T1000 (cell line): ENCODE measurements at places on chromosomes 2 and 18.

DNA sequence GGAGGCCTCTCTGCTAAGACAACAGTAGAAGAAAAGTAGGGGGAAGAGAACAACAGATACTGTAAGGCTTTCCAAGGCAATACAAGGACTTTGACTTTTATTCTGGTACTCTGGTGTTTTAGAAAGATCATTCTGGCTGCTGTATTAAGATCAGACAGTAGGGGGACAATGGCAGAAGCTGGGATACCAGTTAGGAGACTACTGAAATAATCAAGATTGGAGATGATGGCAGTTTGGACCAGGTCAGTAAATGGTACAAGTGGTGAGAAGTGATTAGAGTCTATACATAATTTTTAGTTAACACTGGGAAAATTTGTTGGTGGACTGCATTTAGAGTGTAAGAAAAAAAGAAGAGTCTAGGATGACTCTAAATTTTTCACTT, 139.7 kb downstream of the ROCK1 start:
- no peak for DNase-seq

GRCh38 chr2:151575338-151575737, 158.9 kb downstream of the NEB start:
- no peak for DNase-seq

- DNase-seq = no peak
These were observed 49.5 kb downstream of the KCNE4 start for GRCh38 chr2:223101340-223102039.

GRCh38 chr2:201926067-201926466, 107.6 kb upstream of the FZD7 start:
- no peak for DNase-seq

GRCh38 chr2:31101701-31102100, 36.5 kb downstream of the GALNT14 start:
- DNase-seq = no peak

DNA sequence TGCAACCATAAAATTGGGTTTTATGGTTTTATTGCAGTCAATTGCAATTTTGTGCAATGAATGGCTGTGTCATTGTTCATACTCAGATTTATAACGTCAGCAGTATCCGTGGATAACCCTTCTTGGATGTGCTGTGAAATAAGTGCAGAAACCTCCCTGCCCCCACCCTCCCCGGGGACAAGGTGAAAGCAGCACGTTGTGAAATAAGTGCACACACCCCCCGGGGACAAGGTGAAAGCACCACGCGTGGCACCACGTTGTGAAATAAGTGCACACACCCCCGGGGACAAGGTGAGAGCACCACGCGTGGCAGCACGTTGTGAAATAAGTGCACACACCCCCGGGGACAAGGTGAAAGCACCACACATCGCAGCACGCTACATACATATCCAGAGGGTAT, 93.6 kb upstream of the NFATC1 start:
- DNase-seq = no peak

- DNase-seq = no peak
These were observed 40.6 kb upstream of the RIOK3 start for GRCh38 chr18:23412351-23412964.

DNA sequence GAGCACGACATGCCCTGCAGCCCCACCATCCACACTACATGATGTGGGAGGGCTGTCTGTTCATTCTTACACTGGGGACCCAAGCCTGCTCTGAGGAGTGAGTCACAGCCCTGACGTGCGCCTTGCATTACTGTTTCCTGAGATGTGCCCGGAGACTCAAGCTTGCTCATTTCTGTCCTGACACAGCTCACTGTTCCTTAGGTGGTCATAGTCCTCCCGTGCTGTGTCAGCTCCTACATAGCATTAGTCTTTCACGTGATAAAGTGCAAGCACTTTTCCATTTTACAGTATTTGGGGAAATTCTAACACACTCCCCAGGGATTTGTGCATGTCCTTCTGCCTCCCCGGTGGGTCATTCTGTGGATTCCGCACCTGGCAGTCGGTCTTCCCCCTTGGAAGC, 46.2 kb upstream of the TRIM43B start:
- peak; percentile 20 for DNase-seq

- DNase-seq = no peak
These were observed 109.0 kb upstream of the TWIST2 start for GRCh38 chr2:238738917-238739316.

DNA sequence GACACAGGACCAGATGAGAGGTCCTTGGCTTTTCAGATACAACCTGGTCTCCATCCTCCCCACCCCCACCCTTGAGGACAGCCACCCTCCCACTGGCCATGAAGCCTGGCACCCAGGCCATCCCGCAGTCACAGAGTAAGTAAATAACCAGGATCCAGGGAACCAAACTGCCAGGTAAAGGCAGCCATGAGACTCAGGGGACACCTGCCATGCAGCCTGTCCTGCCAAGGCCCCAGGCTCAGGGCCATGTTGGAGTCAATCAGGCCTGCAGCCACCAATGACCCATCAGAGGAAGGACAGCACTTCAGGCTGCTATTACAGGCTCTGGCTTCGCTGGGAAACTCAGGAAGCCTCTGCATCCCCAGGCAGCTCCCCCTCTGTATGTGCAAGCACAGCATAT, 15.6 kb downstream of the SPATA3 start:
- DNase-seq = no peak

DNA sequence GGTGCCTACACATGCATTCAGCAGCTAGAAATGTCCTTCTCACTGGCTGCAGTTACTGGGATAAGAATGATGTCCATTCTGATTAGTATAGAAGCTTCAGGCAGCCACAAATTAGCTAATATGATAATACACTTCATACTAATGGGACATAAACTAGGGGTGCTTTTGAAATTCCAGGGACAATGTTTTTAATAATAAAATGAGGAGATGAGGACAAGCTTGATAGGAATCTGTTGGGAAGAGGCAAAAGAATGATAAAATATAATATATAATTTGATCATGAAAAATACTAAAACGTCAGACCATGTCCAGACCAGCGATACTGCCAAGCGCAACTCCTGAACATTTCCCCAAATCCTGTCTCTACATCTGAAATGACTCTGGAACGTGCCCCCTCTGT, 157.1 kb downstream of the RIT2 start:
- DNase-seq = no peak

- DNase-seq = no peak
These were observed 6.5 kb upstream of the ACTG2 start for GRCh38 chr2:73886357-73886756.

GRCh38 chr2:164479460-164479859, 141.8 kb downstream of the GRB14 start:
- DNase-seq = no peak

GRCh38 chr2:28681158-28681571, 70.5 kb upstream of the PPP1CB start:
- no peak for DNase-seq

- DNase-seq = no peak
These were observed 3.5 kb downstream of the CNNM4 start for GRCh38 chr2:96764253-96764637.

DNA sequence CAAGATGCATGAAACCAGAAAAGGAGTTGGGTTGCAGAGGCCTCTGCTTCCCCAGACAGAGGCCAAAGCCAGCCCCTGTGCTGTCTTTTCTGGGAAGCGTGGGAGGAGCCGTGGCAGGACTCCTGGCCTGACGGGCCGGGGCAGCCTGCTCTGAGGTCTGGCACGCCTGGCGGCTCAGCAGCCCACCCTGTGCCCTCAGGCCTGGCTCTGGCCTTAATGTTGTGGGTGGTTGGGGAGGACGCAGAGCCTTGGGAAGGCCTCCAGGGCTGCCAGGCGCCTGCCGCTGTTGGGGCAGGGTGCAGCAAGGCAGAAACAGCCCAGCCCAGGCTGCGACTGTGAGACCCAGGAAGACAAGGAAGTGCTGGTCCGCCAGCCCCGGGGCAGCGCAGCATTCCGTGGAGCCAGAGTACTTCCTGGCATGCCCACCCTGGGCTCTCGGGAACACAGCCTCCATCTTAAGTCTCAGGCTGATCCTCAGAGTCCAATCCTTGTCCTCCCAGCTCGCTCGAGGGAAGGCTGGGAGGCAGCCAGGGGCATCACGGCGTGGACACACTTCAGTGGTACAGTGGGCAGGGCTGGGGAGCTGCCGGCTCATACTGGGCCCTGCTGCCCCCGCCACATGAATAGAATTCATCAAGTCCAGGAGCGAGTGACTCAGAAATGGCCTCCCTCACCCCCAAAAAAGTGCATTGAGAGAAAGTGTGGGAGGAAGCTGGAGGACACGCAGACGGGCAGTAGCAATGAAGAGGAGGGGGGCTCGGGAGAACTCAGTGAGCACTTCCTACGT, 72.6 kb downstream of the EMX1 start:
- DNase-seq = no peak

- peak; percentile 59 for DNase-seq
These were observed 779 bp downstream of the PTPRN start for GRCh38 chr2:219308142-219309101.

DNA sequence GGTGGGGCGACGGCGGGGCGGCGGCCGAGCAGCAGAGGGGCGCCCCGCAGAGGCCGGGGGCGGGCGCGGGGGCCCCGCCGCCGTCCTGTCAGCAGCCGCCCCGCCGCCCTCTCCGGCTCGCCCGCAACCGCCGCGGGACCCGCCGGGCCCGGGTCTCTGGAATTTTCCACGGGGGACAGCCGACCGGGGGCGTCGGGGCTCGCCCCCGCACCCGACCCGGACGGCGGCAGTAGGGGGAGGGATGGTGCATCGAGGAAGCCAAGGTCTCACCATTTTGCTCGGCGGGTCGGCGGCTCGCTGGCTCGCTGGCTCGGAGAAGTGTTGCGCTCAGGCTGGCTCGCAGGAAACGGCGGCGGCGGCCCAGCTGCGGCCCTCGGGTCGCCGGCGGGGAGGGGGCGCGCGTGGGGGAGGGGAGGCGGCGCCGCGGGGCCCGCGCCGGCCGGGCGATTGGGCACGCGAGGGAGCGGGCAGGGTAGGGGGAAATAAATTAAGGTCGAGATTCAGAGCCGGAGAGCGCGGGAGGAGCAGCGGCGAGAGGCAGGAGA, 405 bp downstream of the PPP3R1 start:
- no peak for DNase-seq

DNA sequence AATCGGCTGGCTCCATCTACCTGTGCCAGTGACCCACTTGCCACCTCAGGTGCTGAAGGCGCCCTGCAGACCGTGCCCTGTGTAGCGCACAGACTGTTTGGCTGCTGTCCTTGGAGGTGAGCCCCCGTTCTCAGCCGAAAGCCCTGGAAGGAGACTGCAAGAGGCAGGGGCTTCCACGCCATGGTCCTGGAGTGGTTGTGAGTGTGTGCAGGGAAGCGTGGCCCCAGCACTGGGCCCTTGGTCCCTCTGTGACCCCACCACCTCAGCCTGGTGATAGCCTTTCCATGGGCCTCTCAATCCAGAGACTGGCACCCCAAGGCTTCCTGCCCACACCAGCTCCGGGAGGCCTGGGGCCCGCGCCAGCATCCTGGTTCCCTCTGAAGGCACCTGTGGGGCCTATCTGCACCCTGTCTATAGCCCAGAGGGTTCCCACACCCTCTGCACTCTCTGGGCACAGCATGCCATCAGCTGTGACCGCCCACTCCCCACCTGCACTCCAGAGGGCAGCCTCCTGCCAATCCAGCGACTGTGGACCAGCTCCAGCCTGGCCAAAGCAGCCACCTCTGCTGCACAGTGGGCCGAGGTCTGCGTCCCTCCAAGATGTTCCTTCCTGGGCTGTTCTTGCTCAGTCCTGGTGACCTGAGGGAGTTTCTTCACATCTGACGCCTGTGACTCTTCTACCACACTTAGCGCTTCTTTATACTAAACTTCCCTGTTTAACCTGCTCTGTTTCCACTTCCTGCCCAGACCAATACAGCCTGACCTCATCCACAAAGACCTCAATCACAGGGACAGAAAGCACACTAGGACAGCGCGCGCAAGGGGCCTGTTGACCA, 109.5 kb downstream of the EIPR1 start:
- DNase-seq = no peak

- no peak for DNase-seq
These were observed 17.3 kb downstream of the HPCAL1 start for GRCh38 chr2:10319892-10320574.

GRCh38 chr18:809985-810642, 1.9 kb downstream of the YES1 start:
- DNase-seq = no peak

GRCh38 chr2:207879536-207879935, 109.8 kb upstream of the FZD5 start:
- peak; percentile 5 for DNase-seq

DNA sequence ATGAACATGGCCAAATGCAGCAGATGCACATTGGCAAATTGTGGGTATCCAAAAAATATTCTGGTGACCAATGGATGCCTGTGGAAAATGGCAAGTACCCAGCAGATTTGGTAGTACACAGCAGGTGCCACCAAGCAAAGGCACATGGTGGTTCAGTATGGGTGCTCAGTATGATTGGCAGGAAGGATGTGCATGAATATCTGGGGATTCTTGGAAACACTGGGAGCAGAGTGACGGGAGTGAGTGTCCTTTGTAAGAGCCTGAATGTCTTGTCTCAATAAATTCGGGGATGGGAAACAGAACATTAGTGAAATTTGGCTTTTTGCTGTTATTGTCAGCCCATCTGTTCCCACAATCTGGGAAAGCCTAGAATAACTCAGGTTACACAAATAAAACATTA, 36.8 kb upstream of the ACADL start:
- DNase-seq = no peak

GRCh38 chr2:228239207-228239906, 57.9 kb upstream of the SPHKAP start:
- DNase-seq = no peak

DNA sequence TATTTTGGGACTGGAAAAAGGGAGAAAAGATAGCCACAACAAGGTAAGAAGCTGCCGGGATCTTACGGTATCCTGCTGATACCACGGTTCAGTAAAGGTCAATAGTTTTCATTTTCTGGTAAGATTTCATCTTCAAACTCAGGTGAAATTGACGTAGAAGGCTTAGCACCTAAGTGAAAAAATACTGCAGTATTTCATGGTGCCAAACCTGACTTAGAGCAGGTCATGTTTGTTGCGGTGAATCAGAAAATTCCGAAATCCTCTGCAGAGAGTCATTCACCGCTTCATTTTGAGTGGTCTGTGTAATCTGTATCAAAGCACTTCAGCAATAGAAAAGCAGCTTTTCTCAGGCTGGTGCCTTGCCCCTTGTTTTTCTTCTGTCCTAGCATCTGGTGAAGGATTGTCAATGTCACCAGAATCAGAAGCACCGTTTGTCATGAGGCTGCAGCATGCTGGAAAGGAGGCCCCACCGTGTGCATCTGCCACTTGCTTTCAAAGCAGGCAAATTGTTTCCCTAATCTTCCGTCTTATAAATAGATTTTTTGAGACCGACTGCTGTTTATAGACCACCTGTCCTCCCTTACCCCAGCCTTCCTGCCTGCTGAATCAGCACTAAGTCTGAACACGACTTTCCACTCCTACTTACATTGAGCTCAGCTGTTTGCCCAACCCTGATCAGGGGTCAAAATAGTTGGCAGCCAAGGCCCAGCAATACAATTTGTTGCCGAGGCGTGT, 156.3 kb downstream of the EML6 start:
- DNase-seq = no peak

- DNase-seq = no peak
These were observed 1328.7 kb upstream of the NXPH2 start for GRCh38 chr2:140108706-140109475.

GRCh38 chr2:228084717-228085116, 96.8 kb downstream of the SPHKAP start:
- no peak for DNase-seq

DNA sequence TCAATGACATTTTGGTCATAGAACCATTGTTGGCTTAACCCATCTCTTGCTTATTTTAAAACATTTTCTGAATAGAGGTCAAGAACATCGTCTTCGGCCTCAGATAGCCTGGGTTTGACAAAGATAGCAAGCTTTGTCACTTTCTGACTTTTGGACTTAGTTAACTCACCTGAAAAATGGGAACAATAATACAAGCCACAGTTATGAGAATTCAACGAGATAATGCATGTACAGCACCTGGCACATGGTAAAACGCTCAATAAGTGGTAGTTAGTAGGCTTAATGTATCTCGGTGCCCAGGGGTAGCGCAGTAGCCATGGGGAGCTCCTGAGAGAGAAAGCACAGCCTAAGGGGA, 446 bp upstream of the COPS7B start:
- DNase-seq = no peak
